ENCODE measurements at places on chromosomes 4 and X.

DNA sequence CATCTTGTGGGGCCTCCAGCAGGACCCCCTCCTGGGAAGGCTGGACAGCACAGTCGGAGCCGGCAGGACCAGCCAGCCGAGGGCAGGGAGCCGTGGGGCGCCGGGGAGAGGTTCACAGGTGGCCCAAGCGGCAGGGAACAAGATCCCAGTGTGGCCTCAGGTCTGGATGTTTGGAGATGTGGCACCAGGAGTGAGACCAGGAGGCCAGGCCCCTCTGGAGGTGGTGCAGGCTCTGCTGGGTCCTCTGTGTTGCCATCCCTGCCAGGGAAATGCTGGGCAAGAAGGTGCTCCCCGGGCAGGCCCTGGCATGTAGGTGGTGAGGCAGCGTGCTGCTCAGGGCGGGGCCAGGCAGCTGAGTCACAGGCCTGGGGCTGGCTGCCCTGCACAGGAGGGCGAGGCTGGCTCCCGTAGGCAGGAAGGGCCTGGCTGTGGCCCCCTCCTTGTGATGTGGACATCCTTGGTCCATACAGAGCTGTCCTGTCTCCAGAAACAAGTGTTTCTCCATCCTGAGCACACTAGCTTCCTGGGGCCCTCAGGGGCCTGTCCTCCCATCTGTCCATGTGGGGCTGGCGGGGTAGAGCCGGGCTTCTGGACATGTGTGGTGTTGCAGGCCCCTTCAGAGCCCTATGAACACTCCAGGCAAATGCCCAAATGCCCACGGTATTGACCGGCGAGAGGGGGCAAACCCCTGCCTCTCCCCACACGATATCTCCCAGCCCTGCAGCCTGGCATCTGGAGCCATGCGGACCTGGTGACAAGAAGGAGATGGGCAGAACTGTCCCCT is 4.8 kb upstream of the HGFAC start:
- no peak for DNase-seq

- DNase-seq = no peak
Observed at GRCh38 chr4:7103607-7104365, 35.9 kb upstream of the GRPEL1 start.

GRCh38 chr4:145346081-145346480 is 135.6 kb upstream of the SMAD1 start:
- DNase-seq = no peak

GRCh38 chrX:40644821-40645358 is 2.5 kb downstream of the CXorf38 start:
- DNase-seq = no peak

DNA sequence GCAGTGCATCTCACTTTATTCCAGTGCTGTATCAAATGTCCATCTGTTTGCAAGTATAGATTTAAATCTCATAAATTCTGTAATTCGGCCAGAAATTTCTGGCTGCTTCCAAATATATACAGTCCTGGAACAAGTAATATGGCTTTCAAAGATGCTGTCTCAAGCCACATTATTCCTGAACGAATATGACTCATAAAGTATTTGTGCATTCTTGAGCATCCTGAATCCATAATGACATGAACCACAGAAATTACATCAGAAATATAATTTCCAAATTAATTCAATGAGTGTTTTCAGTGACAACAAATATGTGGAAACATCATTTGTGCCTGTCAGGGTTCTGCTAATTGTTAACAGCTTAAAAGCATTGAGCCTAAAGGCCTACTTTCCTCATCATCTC is 140.9 kb upstream of the HPGD start:
- no peak for DNase-seq

DNA sequence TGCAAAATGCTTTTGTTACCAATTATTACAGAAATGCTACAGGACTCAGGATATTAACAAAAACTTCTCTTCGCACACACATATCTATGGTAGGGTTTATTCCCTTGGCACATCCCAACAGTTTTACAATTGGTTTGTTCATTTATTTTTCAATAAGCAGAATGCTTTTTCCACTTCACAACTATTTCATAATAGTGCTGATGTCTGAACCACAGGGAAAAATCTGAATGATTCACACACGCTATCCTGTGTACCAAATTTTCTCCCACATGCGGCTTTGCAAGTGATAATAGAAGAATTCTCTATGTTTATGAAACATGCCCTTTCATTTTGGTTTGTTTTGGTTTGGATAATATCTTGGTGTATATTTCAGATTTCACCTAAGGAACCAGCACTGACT is 725.7 kb upstream of the TENM3 start:
- DNase-seq = no peak

DNA sequence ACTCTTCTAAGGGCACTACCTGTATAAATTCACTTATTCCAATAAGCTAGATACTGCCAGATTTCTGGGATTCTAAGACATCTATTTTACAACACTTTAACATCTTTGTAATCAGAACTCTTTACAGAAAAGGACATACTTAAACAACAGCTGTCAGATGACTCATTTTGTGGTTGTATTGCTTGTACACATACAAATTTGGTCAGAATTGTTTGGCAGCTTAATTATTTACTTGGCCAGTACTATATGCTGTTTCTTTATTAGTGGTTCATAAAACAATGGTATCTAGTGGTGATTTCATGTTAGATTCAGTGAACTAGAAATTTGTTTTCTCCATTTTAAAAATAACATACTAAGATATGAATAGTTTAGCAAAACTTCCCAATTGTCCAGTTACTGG is 27.2 kb downstream of the PALLD start:
- DNase-seq = no peak

DNA sequence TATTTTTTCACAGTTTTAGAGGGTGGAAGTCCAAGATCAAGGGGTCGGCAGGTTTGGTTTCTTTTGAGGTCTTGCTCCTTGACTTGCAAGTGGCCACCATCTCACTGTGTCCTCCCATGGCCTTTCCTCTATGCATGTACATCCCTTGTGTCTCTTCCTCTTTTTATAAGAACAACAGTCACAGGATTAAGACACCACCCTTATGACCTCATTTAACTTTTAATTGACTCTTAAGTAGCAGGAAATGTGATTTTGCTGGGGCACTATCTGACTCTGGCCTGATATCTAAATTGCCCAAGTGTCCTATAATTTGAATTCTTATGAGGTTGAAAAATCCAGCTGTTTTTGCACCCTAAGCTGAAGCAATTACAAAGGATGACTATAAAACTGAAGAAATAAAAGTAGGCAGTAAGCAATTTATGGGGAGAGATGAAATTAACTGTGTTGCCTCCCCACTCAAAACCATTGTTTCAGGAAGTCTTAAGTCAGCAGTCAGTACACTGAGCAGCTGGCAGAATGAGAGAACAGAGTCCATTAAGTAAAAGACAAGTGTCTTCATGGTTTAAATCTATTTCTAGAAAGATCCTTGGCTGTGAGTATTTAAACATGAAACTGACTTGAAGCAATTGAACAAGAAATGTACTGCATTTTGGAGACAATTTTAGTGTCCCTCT is 601.3 kb downstream of the SPRY1 start:
- no peak for DNase-seq

GRCh38 chrX:21843179-21843578 is 3.8 kb downstream of the MBTPS2 start:
- no peak for DNase-seq

- no peak for DNase-seq
Observed at GRCh38 chr4:75848891-75849290, 53.4 kb downstream of the PPEF2 start.

- DNase-seq = no peak
Observed at GRCh38 chr4:86926435-86927086, 8.2 kb upstream of the AFF1 start.

- DNase-seq = no peak
Observed at GRCh38 chr4:138555584-138555983, 313.4 kb upstream of the SLC7A11 start.

DNA sequence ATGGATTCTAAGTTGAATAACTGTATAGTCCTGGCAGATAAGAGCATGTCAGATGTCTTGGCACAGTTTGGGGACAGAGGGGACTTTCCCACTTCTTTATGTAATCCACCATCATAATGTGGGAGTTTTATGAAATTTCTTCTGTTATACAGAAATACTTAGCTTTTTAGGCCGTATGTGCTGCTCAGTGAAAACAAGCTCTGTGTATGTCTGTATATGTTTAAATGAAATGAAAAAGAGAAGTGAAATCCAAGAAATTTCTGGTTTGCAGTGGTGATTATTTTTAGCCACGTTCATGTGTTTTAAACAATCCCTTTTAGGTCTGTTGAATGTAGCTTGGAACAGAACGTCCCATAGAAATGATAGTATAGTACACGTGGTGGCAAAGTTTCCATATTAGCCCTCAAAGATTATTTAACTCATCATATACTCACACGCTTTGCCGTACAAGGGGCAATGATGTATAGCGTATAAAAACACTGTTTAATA is 41.0 kb downstream of the GAB1 start:
- no peak for DNase-seq

DNA sequence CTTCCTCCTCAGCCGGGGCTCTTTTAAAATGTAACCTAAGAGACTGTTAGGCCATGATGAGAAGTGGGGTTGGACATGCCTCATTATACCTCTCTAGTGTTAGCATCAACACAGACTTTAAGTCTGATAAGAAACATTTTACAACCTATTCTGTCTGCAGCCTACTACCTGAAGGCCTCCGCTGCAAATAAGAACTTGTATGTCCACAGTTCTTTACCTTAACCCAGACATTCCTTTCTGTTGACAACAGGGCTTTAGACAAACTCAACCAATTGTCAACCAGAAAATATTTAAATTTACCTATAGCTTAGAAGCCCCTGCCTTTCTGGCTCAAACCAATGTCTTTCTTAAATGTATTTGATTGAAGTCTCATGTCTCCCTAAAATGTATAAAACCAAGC is 1418.6 kb downstream of the STIM2 start:
- no peak for DNase-seq

DNA sequence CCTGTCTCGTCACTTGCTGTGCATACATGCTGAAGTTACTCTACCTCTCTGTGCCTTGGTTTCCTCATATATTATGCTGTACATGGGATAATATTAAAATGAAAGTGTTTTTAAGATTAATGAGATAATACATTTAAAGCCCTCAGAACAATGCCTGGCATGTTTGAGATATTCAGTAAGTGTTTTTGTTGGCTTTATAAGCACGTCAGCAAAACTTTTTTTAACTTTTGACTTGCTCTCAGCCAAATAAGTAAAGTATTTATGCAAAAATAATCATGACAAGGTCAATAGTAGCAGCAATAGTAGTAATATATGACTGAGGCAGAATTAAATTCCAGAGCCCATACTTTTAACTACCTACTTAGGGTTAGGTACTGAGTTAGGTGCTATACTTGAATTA is 29.2 kb downstream of the LIMCH1 start:
- DNase-seq = no peak

- no peak for DNase-seq
Observed at GRCh38 chr4:106370214-106370613, 1.6 kb upstream of the GIMD1 start.

- no peak for DNase-seq
Observed at GRCh38 chrX:22037911-22038537, 5.9 kb downstream of the PHEX start.

DNA sequence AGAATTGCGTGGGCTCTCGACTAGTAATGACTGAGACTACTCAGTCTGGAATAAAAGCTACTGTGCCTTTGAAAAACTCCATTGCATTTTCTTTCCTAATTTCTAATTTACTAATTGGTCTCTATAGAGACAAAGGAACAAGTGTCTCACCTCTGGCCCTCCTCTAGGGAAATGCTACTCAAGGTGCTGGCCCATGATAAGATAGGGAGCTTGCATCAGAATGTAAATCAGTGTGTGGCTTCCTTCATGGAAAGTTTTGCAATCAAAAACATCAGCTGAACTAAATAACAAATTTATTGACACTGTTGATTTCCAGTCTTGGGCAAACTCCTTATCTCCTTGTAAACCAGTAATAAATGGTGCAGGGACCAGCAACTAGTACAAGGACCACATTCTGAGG is 81.8 kb downstream of the SRPX start:
- DNase-seq = no peak

GRCh38 chr4:188613976-188614375 is 474.7 kb downstream of the TRIML1 start:
- DNase-seq = no peak

DNA sequence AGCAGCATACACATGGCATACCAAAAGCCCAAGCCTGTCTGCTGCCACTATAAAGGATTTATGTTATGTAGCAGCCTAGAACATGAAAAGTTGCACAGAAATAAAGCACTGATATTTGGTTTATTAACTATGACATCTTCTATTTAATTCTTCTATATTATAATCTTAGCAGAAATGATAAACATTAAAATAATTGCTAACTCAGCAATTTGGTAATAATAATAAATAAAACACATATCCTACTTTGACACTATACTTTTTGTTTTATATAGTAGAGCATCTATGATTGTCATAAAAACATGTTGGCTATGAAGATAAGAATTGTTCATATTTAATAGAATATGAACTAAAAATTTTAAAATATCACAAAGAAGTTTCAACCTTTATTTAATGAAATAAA is 1733.3 kb upstream of the IGFBP7 start:
- no peak for DNase-seq

- no peak for DNase-seq
Observed at GRCh38 chrX:41031256-41031967, 53.8 kb upstream of the USP9X start.

- DNase-seq = no peak
Observed at GRCh38 chr4:73723928-73724327, 16.4 kb upstream of the CXCL8 start.

- no peak for DNase-seq
Observed at GRCh38 chr4:24890561-24891126, 22.2 kb downstream of the CCDC149 start.

GRCh38 chrX:109872021-109872732 is 130.7 kb upstream of the TMEM164 start:
- no peak for DNase-seq

GRCh38 chrX:107561468-107562215 is 66.7 kb upstream of the PRPS1 start:
- no peak for DNase-seq

GRCh38 chrX:145475725-145476124 is 228.4 kb downstream of the SPANXN1 start:
- DNase-seq = no peak

DNA sequence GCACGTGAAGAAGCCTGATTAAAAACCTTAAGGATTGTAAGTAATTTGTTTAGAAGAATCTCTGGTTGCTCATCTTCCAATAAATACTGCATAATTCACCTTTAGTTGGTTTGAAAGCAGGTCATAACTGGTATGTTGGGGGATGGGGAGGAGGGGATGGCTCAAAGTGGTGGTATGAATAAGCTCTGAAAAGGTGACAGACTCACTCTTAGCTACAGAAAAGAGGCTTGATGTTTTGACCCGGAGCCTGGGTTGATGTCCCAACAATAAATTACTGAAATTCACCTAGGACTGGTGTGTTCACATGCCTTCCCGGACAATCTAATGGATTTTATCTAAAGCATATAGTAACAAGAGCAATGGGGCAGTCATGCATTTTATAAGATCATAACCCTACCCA is 131.9 kb upstream of the TBC1D9 start:
- DNase-seq = no peak

Data from caudate nucleus (tissue), 63 donors.